ENCODE measurements at places on chromosomes 6 and 20.

DNA sequence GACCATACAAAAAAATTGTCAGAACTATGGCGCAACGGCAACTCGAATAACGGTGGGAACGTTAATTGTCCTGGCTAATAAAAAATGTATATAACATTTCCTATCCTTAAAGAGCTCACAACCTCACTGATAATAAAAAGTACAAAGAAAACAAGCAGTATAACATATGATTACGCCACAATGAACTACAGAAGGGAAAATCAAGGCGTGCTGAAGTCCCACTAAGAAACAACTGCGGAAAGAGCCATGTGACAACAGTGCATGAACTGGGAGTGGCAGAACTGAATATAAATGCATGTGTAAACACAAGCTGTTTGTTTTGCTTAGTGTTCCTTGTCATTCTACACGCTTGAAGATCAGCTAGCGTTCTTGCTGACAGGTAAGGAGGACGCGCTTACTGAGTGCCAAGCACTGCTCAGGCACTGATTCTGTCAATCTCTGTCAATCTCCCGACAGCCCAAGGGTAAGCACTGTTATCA lies 466 bp upstream of the PSMB1 start:
- DNase-seq: no peak

- DNase-seq: no peak
Observed at GRCh38 chr6:157123234-157123633, 200.1 kb downstream of the TMEM242 start.

DNA sequence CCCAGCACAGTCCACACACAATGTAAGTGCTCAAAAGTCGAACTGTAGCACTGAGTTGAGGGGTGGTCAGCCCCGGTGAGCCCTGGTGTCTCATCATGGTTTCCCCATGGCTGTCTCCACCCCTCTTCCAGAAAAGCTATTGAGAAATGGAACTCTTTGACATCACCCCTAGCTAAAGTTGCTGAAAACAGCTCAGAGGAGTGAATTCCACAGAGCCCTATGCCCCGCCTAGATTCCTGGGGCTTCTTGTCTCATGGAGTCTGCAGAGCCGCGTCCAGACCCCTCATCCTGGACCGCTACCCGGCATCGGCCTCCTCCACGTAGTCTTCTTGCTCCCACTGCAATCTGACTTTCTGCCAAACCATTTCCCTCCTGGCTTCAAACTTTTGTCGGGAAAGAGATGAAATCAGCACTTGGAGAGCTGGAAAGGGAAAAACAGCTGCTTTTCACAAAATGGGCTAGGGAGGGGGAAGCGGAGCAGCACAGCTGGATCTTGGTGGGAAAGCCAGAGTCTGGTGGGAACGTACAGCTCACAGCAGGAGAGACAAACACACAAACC lies 132.2 kb downstream of the SNX5 start:
- no peak for DNase-seq

DNA sequence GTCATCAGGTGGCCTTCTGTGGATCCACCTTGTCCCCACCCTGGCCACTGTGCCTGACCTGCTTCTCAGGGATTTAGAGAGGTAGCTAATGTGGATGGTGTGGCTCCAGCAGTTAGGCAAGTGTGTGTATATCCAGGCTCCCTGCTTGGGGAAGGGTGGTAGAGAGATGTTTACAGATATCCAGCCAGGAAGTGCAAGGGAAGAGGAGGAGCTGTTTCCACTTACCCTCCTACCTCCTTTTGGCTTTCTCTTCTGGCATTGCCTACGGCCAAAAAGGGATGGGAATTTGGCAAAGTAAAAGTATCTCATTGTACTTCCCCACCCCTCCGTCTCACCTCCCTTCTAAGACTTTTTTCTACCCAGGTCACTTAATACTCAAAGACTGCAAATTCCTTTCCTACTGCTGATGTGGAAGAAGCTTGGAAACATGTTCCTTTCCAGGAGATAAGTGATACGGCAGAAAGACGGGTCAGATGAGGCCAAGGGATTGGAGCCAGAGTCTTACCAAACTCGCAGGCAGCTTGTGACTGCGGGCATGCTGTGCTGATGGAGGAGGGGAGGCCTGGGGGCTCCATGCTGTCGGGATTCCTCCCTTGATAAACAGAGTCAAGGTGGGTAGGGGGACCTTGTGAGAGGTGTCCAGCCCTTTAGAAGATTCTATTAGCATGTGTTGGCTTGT lies 253.4 kb downstream of the PRL start:
- DNase-seq: no peak

DNA sequence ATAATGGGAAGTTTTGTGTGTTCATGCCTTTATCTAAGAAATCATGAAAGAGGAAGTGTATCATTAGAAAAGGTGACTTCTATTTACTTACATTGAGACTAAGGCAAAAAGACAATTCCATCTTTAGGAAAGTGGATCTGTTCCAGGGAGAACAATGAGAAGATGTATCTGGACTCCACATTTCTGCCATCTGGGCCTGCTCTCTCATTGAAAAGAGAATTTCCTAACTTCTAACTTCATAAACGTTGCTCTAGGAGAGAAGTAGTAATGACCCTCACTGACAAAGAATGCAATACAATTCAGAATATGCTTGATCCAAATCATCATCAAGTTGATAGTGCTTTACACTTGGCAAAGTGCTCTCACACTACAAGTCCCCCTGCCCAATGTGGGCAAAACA lies 294.2 kb downstream of the OGFRL1 start:
- no peak for DNase-seq

DNA sequence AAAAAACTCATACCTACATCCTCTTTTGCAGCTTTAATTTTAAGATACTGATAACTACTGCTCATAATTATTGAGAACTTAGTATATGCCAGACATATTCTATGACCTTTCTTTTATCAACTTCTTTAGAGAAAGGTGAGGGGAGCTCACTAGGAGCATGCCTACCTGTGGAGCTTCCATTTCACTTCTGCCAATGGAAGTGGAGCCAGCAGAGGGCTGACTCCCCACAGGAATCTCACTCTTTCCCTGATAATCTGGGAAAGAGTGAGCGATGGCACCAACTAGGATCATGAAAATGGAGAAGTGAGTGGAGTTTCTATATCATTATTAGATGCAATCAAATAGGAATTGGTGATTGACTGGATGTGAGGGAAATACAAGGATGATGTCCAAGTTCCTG lies 484.9 kb downstream of the LMBRD1 start:
- no peak for DNase-seq

DNA sequence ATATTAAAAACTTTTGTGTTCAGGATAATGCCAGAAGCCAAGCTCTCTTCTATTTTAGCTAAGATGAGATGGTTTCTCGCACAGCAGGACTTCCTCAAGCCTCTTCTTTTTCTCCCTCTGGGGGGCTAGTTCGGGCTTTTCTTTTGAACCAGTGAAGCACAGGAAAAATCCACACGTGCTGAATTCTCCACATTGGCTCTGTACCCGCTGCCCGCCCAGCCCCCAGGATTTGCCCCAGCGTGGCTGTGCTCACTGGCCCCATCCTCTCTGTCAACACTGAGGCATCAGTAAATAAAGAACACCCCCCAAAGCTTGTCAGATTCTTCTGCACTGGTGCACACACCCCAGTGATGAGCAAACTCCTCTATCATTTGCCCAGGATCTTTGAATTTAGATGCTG lies 232.8 kb downstream of the ZNF217 start:
- no peak for DNase-seq

DNA sequence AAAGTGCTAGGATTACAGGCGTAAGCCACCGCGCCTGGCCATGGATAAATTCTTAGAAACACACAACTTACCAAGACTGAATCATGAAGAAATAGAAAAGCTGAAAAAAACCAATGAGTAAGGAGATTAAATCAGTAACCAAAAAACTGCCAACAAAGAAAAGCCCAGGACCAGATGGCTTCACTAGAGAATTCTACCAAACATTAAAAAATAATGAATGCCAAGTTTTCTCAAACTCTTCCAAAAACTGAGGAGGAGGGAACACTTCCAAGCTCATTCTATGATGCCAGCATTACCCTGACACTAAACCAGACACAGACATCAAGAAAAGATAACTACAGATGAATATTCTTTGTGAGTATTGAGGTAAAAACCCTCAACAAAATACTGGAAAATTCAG lies 44.3 kb downstream of the USP49 start:
- DNase-seq: no peak

- no peak for DNase-seq
Observed at GRCh38 chr6:140671926-140672325, 1297.5 kb upstream of the CITED2 start.

DNA sequence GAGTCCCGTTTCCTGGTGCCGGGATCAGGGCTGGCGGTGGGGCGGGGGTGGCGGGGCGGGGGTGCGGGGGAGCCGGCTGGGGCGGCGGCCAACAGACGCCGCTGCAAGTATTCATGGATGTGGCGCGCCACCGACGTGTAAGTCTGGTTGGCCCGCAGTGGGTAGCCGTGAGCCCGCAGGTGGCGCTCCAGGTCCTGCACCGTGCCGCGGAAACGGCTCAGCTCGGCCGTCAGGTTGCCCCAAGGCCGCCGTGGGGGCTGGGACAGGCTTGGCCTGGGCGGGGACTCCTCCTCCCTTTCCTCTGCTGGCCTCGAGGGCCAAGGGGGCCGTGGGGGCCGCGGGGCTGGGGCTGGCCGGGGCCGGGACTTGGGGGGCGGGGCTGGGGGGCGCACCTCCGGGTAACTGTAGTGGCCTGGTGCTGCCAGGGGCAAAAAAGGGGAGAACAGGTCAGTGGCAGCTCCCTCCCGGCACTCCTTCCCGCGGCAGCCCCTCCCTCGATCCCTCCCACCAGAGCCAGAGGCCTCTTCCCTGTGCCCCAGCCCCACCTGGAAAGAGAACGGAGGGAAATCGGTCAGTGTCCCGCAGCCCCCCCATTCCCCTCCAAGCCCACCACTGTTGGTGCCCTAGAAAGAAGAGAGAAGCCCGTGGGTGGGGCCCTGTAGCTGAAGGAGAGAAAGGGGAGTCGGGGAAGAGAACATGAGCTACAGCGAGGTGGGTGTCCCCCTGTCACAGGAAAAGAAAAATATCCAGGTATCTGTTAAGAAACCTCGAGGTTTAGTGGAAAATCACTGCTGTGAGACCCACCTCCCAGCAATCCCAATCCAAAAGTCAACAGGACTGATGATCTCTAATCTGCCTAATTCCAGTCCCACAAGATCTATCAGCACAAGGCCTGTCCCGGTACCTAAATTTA lies 21.3 kb downstream of the TNXB start:
- peak; percentile 84 for DNase-seq

GRCh38 chr6:148986608-148987007 lies 239.8 kb downstream of the UST start:
- no peak for DNase-seq

GRCh38 chr6:89475634-89476033 lies 42.7 kb downstream of the ANKRD6 start:
- no peak for DNase-seq

- DNase-seq: no peak
Observed at GRCh38 chr6:132236744-132237143, 164.5 kb downstream of the MOXD1 start.

GRCh38 chr6:155444120-155444917 lies 11.3 kb downstream of the NOX3 start:
- no peak for DNase-seq

- DNase-seq: no peak
Observed at GRCh38 chr6:17225767-17226630, 55.2 kb upstream of the RBM24 start.

GRCh38 chr20:47503685-47504084 lies 2.0 kb downstream of the NCOA3 start:
- DNase-seq: no peak

GRCh38 chr20:4717816-4718570 lies 3.7 kb upstream of the PRND start:
- DNase-seq: no peak

GRCh38 chr6:12173661-12174060 lies 116.5 kb upstream of the EDN1 start:
- no peak for DNase-seq

- no peak for DNase-seq
Observed at GRCh38 chr6:46509063-46509462, 17.8 kb upstream of the RCAN2 start.

- peak; percentile 77 for DNase-seq
Observed at GRCh38 chr20:46128310-46129151, 10.4 kb downstream of the CD40 start.

DNA sequence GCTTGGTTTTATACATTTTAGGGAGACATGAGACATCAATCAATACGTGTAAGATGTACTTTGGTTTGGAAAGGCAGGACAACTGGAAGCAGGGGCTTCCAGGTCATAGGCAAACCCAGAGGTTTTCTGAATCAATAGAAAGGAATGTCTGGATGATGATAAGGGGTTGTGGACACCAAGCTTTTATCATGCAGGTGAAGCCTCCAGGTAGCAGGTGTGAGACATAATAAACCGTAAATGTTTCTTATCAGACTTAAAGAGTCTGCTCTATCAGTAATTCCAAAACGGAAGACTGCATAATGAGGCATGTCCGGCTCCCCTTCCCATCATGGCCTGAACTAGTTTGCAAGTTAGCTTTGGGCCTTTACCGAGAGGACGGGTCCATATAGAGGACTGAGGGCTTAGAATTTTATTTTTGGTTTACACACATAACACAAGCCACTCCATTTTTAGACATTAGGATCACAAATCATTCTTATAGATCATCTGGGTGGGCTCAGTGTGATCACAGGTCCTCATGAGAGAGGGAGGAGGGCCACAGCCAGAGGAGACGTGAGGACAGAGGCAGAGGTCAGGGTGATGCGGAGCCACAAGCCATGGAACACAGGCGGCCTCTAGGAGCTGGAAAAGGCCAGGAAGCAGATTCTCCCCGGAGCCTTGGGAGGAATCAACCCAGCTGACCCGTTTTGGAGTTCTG lies 10.7 kb upstream of the SERPINB9 start:
- DNase-seq: no peak

- DNase-seq: no peak
Observed at GRCh38 chr20:21262812-21263211, 40.3 kb upstream of the XRN2 start.

DNA sequence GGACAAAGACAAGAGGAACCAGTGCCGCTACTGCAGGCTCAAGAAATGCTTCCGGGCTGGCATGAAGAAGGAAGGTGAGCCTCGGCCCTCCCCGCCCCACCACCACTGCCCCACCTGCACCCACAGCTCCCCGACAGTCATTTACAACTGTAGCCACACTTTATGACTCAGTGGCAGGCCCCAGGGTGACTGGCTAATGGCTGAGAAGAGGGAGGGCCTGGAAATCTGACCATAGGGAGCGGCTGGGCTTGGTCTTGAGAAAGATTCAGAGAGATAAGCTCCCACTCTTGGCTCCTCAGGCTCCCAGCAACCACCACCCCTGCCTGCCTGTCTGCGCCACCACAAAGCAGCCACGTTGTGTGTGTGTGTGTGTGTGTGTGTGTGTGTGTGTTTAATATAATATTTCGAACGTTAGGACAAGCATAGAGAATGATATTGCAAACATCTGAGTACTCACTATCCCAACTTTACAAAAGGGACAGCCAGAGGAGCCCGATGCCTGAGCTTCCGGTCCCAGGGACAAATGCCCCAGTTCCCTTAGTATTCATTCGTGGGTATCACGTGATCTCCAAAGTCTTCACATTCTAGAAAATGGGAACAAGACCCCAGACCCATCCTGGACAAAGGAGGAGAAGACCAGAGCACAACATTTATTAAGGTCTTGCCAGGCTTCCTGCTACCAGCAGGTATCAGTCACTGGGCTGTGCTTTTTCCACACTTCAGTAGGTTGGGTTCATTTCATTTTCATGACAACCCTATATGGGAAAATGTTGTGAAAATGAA lies 52.1 kb downstream of the HNF4A start:
- no peak for DNase-seq

GRCh38 chr20:6718662-6719368 lies 48.7 kb upstream of the BMP2 start:
- no peak for DNase-seq

GRCh38 chr6:110618591-110619267 lies 142.3 kb upstream of the SLC22A16 start:
- no peak for DNase-seq

- DNase-seq: no peak
Observed at GRCh38 chr6:87879132-87879861, 168.3 kb upstream of the SPACA1 start.

GRCh38 chr6:4522453-4522852 lies 253.8 kb upstream of the CDYL start:
- DNase-seq: no peak

Data from nephron progenitor cell (in vitro differentiated cells).